ENCODE measurements at places on chromosomes 7 and 10.

DNA sequence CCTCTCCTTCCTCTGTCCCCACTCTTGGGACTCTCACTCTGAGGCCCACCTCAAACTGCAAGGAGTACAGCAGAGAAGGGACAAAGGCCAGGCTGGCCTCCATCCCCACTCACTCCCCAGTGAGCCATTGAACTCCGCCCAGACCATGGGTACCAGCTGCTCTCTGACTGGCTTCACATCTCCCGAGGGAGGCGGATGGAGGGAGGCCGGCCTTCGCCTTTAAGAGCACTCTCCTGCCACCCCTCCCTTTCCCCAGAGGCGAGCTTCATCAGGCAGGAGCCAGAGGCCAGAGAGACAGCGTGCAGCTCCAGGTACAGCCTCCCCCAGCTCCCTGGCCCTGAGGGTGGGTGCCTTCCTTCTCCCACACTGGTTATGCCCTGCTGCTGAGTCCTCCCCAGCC, 1.8 kb upstream of the LDB3 start:
- DNase-seq, result peak; percentile 82

DNA sequence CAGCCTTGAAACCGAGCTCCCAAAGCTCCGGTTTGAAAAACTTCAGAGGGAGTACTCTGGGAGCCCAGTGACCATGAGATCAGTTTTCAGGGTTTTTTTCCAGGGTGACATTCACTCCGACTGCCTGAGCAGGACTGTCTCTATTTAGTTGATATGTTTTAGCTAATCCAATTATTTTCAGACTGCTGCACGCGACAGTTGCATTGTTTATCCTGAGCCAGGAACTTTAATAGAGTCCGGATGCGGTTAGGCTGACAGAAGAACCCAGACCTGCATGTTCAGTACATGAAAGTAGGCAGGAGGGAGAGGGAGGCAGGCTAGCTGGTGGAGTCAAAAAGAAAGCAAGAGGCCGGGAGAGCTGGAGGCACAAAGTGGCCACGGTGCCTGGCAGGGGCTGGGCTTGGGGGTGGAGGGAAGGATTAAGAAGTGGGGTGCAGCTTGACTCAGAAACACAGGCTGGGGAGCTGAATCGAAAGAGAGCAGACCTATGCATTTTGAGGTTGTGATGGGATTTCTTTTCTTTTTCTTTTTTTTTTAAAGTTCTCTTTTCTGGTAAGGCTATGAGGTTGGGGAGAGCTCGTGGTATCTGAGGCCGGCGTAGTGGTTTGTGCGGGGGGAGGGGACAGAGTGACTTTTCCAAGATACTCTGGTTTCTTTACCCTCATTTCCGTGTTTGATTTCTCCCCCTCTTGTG, 5.7 kb downstream of the GATA3 start:
- DNase-seq, result peak; percentile 80

GRCh38 chr10:130621231-130621775, 485.1 kb downstream of the GLRX3 start:
- no peak for DNase-seq

- no peak for DNase-seq
Observed at GRCh38 chr10:97539523-97540200, 32.9 kb upstream of the ANKRD2 start.

DNA sequence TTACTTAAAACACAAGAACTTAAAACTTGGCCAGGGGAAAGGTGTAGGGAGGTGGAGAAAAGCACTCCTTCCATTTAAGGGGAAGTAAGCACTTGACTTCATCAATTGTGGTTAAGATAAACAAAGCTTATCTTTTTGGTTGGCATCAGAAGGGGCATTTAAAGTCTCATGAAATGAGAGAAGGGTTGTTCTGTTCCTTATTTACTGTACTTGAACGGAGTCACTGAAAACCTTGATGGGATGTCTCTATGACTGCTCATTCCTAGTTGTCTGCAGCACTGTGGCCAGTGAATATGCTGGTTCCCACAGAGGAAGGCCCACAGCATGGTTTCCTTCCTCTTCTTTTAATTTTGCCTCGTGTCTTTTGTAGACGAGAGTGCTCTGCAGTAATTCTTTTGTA, 229.3 kb downstream of the AUTS2 start:
- DNase-seq, result no peak

DNA sequence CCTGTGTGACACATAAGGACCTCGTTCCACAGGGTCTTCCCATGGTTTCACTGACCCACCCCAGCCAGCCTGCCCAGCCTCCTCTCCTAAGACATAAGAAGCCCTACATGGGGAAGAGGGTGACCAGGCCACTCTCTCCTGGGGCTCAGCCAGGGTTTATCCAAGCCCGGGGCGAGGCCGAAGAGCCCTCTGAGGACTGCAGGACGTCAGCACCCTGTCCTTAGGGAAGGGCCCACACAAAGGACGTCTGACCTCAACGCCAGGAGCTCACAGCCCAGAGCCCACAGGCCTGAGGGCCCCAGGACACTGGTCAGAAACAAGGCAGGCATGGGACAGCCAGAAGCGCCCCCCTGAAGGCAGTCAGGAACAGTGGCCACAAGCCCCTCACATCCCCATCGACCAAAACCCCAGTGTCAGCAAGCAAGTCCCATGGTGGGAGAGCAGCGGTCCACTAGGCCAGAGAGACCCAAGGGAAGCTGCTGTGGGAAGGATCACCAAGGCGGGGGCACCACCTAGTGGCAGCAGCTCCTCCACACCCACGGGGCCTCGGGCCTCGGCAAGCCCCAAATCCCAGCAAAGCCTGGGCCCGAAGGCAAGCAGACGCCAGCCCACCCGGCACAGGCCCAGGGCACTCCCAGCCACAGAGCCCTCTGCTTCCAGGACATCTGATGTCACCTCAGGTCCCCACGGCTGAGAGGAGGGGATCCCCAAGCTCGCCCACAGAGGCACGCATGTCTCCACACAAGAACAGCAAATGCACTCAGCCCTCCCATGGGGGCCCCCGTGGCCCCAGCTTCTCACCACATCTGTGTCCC, 23.4 kb downstream of the MAD1L1 start:
- peak; percentile 53 for DNase-seq

- no peak for DNase-seq
Observed at GRCh38 chr10:130739016-130739756, 572.3 kb downstream of the TCERG1L start.

GRCh38 chr10:33235251-33235884, 99.1 kb downstream of the NRP1 start:
- DNase-seq, result no peak

- DNase-seq, result no peak
Observed at GRCh38 chr10:60901561-60902235, 42.3 kb downstream of the RHOBTB1 start.

GRCh38 chr7:116518961-116519360, 5.9 kb upstream of the CAV1 start:
- no peak for DNase-seq

GRCh38 chr10:34762156-34762555, 52.9 kb downstream of the PARD3 start:
- no peak for DNase-seq

GRCh38 chr10:12823328-12823727, 178.2 kb downstream of the CCDC3 start:
- no peak for DNase-seq

- DNase-seq, result no peak
Observed at GRCh38 chr10:118844731-118845521, 90.2 kb upstream of the CACUL1 start.

DNA sequence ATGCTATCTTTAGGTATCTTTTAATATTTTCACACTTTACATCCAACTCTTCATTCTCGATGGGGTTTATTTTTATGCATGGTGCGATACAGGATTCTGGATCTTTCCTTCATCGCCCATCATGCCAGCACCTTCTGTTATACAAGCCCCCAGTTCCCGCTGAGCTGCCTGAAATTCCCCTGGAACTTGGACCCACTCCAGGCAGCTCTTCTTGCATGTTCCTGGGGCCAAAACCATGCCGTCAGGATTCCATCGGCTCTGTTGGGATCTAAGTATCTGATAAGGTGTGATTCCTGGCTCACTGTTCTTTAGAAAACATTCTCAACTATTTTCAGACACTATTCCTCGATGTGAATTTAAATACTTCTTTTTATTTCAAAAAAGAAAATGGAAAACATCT, 40.5 kb upstream of the PPP2R2D start:
- DNase-seq, result no peak

GRCh38 chr7:138282997-138283396, 177.1 kb upstream of the TRIM24 start:
- no peak for DNase-seq

- DNase-seq, result peak; percentile 74
Observed at GRCh38 chr10:123135415-123136141, at the start of gene HMX3. HMX3 (plus strand) TSS chr10:123135970; CDS start chr10:123136051, 81 bp downstream.

DNA sequence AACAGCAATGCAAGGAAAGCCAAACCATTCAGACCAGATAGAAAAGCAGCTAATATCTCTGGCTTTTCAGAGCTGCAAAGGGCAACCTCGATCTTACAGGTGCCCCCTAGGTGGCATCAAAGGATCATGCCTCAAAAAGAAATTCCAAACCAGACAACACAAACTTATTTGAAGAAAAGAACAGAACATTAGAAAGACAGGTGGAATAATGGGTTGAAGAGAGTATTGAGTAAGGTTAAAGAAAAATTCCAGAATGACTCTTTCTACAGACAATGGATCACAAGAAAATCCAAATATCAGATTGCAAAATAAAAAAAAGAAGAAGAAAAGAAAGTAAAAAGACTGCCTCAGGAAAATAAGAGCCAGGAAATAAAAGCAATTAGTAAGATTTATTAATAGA, 213.7 kb downstream of the ELMO1 start:
- DNase-seq, result peak; percentile 63

DNA sequence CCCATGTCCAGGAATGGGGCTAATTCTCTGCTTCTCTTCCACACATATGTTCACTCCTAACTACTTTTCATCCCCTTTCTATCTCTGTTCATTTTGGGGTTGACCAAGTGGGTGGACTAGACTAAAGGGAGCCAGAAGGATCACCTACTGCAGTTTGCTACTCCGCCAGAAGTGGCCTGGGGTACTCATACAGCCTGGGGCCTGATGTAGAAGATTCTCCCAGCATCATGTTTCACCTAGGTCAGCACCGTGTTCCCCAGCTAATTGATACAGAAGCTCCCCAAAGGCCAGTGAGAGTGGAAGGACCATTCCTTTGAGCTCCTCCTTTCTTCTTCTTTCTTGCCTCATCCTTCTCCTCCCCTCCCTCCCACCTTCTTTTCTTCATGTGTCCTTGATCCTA, 19.6 kb upstream of the IFRD1 start:
- DNase-seq, result no peak

DNA sequence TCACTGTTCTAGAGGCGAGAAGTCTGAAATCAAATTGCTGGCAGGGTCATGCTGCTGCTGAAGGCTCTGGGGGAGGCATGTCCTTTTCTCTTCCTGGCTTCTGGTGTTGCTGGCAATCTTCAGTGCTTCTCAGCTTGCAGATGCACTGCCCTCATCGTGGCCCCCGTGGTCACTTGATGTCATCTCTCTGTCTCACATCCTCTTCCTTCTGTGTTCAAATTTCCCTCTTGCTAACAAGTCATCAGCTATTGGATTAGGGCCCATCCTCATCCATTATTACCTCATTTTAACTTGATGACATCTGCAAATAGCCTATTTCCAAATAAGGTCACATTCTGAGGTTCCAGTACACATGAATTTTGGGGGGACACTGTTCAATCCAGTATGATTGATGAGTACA, 36.6 kb upstream of the SRGN start:
- no peak for DNase-seq

DNA sequence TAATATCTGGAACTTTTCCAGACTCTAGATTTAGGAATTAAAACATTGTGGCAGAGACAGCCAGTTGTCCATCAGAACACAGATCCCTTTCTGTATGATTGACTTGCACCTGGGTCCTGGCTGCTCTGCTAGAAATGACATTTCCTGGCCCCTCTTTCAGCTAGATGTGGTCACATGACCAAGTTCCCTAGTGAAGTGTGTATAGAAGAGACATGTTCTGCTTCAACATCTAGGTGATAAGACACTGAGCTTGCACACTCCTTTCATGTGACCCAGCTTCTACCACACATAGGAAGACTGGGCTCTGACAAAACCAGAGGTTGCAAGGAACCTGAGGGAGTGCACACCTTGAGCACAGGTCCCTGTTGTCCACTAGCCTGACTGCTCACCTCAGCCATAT, 22.8 kb upstream of the DYNC1I1 start:
- no peak for DNase-seq

DNA sequence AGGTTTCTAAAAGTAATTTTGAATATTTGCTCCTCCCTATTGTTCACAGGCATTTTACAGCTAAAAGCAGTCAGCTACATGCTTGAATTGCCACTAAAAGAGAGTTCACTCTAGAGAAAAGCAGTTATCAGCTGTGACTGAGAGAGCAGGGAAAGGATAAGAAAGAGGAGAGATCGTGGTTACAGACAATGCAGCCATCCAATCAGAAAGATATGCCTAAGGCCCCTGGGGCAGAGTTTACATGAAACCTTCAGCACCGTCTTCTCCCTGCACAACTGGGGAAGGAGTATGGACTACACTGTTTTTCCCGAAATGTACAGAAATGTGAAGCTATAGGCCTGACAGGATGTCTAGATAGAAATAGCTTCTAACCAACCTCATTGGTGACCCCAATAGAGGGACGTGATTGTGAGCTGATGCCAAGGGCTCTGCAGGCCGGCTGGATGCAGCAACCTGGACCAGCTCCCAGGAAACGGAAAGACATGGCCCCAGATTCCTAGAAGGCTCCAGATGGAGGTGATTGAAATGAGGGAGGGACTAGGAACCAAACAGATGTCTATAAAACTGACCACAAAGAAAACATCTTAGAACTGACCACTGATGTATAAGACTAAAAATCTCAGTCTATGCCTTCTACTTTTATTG, 3.2 kb upstream of the VSTM4 start:
- no peak for DNase-seq

DNA sequence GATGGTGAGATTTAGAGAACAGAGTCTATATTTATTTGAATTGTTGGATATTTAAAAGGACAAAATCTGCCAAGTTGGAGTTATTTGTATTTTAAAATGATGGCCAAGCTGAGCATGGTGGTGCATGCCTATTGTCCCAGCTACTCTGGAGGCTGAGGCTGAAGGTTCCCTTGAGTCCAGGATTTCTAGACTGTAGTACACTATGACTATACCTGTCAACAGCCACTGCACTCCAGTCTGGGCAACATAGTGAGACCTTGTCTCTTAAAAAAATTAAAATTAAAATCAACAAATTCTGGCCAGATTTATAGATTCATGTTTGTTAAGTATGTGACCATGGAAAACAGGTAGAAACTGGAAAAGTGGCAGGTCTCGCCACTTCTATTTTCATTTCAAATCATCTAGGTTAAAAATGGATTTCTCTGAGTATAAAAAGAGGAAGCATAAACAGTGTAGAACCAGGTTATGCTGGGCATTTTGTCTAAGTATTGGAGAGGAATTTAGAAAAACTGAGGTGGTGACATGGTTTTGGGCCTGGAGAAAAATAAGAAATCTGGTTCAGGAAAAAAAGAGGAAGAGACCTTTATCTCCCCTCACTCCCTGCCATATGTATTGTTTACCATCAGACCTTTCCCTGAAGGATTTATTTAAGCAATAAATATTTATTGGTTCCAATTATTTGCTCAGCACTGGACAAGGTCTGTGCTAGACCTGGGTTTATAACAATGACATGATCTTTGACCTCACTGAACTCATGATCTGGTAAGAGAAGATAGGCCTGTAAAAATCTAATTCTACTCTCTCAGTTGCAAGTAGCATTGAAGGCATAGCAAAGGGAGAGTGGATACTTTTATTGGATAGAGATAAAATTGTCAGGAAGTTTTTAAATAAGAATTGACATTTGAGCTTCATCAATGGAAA, 134.2 kb downstream of the TSPAN12 start:
- no peak for DNase-seq

- DNase-seq, result no peak
Observed at GRCh38 chr7:517774-518629, 1.6 kb downstream of the PDGFA start.

- no peak for DNase-seq
Observed at GRCh38 chr10:7587865-7588188, 78.9 kb downstream of the ITIH5 start.

GRCh38 chr7:138228769-138229168, 152.5 kb downstream of the AKR1D1 start:
- no peak for DNase-seq
